Endothelial cell (in vitro differentiated cells): ENCODE measurements at places on chromosomes 4 and X.

- DNase-seq: no peak
- H3K4me3 ChIP-seq: no peak overlapping the region
- H3K27me3 ChIP-seq: peaks cover 2% of the 10 kb centered on the region
Measured at GRCh38 chrX:48107717-48108116, 22.7 kb upstream of the SPACA5B start.

GRCh38 chr4:72702948-72703347 is 133.9 kb upstream of the ADAMTS3 start:
- H3K4me1 ChIP-seq: peaks cover under 1% of the 10 kb centered on the region
- H3K27me3 ChIP-seq: no peaks in the 10 kb centered on the region
- no peaks in the 10 kb centered on the region for H3K36me3 ChIP-seq
- H3K4me3 ChIP-seq: no peak overlapping the region

- peaks cover 7% of the 10 kb centered on the region for H3K27me3 ChIP-seq
- H3K27ac ChIP-seq: peak overlapping the region; percentile 94
- H3K4me1 ChIP-seq: peaks cover 54% of the 10 kb centered on the region
- H3K36me3 ChIP-seq: peaks cover 58% of the 10 kb centered on the region
- peak overlapping the region; percentile 61 for H3K4me3 ChIP-seq
Measured at GRCh38 chr4:184409911-184410692, 64.2 kb downstream of the IRF2 start.

GRCh38 chrX:24242649-24243175 is 71.2 kb downstream of the SUPT20HL2 start:
- no peaks in the 10 kb centered on the region for H3K36me3 ChIP-seq
- H3K4me3 ChIP-seq: no peak overlapping the region
- H3K27me3 ChIP-seq: peaks cover 4% of the 10 kb centered on the region
- no peak for DNase-seq

GRCh38 chrX:150694738-150695410 is 1.7 kb downstream of the MTMR1 start:
- no peak for DNase-seq
- H3K27ac ChIP-seq: no peak overlapping the region
- peaks cover 5% of the 10 kb centered on the region for H3K4me1 ChIP-seq
- H3K4me3 ChIP-seq: no peak overlapping the region
- H3K27me3 ChIP-seq: peaks cover 3% of the 10 kb centered on the region
- H3K36me3 ChIP-seq: peaks cover 4% of the 10 kb centered on the region
